ENCODE measurements at places on chromosomes 3 and 15.

DNA sequence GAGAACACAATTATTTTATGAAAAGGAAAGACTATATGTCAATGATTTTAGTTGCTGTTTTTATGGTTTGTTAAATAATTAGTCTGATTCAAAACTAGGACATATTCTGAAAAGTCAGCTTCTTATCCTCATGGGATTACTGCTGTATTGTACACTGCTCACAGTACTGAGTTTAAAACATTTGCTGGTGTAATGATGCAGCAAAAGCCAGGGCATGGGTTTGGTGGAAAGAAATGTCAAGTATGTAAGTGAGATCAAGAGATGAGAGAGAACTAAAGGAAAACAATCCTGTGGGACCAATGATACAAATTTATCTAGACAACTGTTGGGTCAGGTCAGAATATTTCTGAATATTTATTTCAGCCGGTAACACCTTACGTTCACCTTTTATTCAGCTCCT is 210.1 kb upstream of the ARHGEF26 start:
- no peak for DNase-seq

- no peak for DNase-seq
Measured at GRCh38 chr15:69555080-69555479, 102.5 kb downstream of the RPLP1 start.

DNA sequence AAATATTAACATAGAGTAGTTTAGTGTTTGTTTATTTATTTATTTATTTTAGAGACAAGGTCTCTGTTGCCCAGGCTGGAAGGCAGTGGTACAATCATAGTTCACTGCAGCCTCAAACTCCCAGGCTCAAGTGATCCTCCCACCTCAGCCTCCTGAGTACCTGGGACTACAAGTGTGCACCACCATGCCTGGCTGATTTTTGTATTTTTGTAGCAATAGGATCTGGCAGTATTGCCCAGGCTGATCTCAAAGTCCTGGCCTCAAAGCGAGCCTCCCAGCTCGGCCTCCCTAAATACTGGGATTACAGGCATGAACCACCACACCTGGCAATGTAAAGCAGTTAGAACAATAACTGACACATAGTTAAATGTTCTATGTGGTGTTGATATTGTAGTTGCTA is 4.4 kb upstream of the ZNF148 start:
- DNase-seq, result no peak

DNA sequence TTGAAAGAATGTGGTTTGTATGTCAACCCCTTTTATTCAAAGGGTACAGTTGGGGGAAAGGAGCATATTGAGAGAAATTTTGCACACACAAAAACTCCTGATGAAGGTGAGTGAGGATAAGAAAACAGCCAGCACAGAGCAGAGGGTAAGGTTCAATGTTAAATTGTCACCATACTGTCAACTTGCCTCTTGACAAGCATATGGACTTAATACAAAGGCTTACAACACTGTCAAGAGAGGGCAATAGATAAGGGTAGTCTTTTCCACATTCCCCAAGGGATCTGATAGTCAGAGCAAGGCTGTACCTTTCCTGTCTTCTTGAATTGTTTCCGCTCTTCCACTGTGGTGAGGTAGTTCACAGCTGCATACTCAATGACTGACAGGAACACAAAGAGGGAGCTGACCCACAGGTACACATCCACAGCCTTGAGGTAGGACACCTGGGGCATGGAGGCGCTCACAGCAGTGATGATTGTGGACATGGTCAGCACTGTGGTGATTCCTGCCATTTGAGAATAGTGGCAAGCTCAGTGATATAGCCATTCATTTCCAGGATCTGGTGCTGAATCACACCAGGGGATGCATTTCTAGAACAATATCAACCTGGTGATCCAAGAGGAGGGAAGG is 20.4 kb upstream of the RIOX2 start:
- DNase-seq, result no peak

DNA sequence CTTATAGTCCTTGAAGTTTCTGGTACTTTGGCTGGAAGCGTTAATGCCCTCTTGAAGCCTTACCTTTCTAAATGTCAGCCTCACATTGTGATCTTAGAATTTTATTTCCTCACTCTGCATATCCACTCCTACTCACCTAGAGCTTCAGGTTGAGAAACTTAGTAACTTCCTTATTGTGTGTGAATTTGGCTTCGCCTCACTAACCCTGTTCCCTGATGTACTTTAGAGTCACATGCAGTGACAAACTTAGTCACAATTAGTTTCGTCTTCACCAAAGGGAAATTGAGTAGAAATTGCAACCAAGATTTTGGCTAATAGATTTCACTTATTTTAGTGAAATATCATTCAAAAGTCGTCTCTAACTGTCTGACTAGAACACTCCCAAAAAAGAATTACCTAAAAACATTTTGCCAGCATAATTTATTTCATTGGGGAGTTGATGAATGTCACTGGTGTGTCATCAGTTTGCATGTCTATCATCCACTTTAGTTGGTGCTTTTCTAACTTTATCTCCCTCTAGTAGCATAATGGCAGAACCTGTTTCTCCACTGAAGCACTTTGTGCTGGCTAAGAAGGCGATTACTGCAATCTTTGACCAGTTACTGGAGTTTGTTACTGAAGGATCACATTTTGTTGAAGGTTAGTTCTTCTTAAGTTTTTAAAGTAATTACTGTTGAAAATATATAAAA is 960 bp downstream of the MFN1 start:
- DNase-seq, result peak; percentile 91

GRCh38 chr3:212432-212831 is 15.9 kb downstream of the CHL1 start:
- DNase-seq, result peak; percentile 10

DNA sequence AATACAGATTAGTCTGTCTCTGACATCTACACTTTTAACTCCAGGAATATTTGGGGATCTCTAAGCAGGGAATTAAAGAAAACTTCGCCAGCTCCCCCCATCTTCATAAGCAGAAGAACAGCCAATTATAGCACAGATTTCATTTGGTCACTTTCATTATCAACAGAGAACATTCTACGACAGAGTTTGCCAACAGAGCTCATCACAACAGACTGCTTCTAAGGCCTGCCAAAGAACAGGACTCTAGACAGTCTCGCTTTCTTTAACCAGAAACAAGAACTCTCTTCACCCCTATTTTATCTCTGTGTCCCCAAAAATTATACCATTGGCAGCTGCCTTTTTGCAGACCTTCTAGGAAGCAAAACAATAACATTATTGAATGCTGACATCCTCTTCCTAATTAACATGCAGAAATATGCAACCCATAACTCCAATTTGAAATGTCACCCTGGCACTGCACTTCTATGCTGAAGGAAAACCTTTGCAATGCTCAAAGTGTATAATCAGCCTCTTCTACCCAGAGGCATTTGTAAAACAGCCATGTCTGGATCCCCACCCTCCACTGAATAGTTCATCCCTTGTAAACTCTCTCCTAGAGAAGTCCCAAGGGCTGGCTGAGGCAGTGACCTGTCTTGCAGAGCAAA is 552.8 kb downstream of the MAGI1 start:
- DNase-seq, result no peak

DNA sequence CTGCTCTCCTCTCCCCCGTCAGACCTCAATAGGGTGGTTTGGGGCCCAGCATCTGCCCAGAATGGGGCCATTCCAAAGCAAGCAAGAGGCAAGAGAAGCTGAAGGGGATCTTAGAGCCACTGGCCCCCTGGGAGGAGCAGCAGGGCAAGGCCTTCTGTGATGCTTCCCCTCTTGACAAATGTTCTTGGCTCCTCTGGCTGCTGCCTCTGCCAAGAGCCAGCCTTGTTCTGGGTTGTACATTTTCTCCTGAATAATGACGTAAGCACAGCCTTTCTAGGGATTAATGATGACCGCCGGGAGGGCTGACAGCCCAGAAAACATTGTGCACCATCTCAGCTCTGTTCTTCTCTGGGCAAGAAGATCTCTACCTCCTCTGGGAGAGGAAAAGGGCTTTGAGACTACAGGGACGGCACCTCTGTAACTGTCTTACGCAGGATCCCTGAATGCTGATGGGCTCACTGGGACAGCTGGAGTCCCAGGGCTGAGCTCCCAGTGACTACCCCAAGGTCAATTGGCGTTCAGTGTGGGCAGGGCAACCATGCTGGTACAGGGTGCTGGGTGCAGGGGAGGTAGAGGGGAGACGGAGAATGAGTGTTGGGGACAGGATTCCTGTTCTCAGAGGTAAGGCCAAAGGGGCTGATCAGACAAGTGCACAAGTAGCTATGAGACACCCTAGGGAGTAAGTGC is 253.3 kb downstream of the FAM43A start:
- no peak for DNase-seq

- no peak for DNase-seq
Measured at GRCh38 chr15:86021281-86022264, 58.1 kb upstream of the AGBL1 start.

DNA sequence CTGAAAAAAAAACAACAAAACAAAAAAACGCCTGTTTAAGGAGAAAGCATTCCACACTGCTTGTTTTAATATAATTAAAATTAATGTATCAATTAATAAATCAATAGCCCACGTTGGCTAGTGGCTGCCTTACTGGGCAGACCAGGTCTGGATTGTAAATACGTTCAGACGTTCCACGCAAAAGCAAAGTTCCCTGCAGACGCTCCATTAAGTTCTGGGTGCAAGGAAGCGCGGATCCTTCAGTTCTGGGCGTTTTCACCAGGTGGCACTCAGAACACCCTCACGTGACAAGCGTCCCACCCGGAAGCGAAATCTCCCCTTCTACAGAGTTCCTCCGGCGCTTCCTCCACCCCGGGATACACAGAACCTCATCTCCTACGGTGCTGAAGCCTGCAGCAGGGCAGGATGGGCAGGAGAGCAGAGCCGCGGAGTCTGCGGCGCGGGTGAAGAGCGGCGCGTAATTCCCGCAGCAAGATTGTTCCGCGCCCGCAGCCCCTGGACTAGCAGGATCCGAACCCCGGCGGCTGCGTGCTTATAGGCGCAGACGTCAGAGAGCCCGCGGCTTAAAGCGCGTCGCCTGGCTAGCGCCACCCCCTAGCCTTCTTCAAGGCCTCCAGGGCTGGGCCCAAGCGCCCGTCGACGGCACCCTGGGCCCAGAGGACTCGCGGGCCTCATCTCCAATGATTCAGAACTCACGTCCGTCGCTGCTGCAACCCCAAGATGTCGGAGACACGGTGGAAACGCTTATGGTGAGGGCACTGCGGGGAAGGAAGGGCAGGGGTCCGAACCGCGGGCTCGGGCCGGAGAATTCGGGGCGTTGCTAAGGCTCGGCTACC is at the start of gene SLC25A38:
TSS of gene SLC25A38 (plus strand) at position 326 of the 836 bp plus-strand sequence. CDS start at position 681, 355 bp downstream.
- DNase-seq, result peak; percentile 87

DNA sequence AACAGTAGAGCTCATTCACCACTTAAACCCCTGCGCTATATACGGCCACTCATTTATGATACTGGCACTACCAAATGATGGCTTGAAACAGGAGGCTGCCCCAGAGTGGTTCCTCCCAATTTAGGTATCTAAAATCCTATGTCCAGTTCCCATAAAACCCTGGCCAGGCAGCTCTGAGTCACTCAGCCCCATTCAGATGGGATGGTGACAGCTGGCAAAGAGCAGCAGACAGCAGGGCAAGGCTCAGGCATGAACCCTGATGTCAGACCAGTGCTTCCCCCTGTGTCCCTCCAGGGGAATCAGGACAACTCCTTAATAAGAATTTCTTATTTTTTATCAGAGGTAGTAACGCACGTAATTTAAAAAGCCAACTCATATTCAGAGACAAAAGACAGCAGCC is 77.2 kb upstream of the RNU6-1 start:
- no peak for DNase-seq

- DNase-seq, result peak; percentile 30
Measured at GRCh38 chr3:9402410-9403228, 5.2 kb downstream of the SETD5 start.

- DNase-seq, result no peak
Measured at GRCh38 chr15:83940136-83940535, 286.2 kb downstream of the ADAMTSL3 start.

- peak; percentile 77 for DNase-seq
Measured at GRCh38 chr3:7615043-7615442, 754.1 kb downstream of the GRM7 start.

- no peak for DNase-seq
Measured at GRCh38 chr3:131141770-131142169, 115.1 kb downstream of the NEK11 start.

DNA sequence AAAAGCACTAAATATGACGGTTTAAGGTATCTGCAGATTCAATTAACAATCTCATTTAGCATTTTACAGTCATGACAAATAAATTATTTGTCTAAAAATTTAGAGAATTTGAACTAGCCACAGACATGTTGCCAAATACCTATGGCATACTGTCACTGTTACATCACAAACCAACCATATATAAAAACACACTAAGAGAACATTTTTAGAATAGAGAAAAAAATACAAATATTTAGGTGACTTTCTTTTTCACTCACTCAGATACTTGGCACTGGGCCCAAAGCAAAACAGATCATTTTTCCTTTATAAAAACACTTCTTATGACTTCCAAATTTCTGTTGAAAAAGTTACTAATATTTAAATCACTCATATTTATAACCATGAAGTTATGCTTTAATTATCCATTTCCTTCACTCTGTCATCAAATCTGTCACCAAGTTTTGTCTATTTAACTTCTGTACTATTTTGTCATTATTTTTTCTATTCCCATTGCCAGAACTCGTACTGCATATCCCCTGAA is 644.7 kb downstream of the OTOL1 start:
- DNase-seq, result no peak

DNA sequence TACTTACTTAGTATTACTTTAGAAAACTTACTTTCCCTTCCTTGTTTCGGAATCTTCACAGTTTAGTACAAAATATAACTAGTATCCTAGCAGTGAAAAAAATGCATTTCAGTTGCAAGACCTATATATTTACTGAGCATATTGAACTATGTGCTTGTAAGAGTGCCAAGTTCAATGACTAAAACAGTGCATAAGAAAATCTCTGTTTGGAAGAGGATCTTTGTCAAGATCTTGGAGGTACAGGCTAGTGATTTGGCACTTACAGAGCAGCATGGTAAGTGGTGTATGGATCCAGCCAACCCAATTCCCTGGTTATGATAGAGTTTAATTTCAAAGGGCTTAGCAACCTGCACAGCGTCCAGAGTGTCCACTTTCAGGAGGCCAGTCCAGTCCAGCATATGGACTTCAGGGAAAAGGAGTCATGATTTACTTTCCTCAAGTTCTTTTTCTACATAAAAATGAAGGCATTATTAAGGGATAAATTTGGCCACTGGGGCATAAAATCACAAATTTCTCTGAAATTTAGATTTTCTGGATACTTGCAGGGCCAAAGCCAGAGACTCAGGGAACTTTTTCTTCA is 625.8 kb upstream of the BCHE start:
- no peak for DNase-seq

- DNase-seq, result no peak
Measured at GRCh38 chr3:47605652-47606051, 27.0 kb upstream of the CSPG5 start.

DNA sequence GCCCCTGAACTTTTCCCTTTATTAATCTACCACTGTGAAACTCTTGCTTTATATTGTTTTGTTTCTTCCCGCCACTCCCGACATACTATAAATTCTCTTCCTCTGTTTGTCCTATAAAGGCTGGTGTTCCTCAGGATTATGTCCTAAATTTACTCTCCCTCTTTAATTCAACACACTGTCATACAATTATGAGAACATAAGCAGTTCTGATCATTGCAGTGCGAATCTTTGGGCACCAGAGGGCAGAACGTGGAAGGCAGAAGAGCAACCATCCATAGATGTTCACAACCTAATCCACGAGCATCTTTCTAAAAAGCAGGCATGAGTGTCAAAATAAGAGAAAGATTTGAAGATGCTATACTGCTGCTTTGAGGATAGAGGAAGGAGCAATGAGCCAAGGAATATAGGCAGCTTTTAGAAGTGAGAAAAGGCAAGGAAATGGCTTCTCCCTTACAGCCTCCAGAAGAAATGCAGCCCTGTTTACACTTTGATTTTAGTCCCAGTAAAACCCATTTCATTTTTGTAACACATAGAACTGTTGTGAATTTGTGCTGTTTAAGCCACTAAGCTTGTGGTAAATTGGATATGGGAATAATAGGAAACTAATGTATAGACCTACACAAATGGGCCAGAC is 179.4 kb downstream of the GBE1 start:
- DNase-seq, result peak; percentile 13
